Dorsolateral prefrontal cortex (tissue), 122 donors: ENCODE measurements at places on chromosomes 7 and 10.

- no peak for DNase-seq
Observed at GRCh38 chr10:123643315-123643714, 22.8 kb upstream of the GPR26 start.

GRCh38 chr10:59967079-59967478, 60.7 kb upstream of the CCDC6 start:
- no peak for DNase-seq

DNA sequence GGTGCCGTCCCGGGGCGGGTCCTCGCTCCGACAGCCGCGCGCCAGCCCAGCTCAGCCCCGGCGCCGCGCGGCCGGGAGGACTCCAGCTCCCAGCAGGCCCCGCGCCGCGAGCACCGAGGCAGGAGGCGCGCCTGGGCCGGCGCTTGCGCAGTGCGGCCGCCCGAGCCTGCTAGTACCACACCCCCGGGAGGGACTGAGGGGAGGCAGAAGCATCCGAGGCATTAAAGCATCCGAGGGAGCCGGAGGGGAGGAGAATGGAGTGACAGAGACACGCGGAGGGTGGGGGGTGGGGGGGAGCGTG, at the start of gene GRK5:
GRK5 (plus strand) TSS at position 206 of the 301 bp plus-strand sequence. CDS start 347 bp downstream, outside the sequence.
- peak; percentile 92 for DNase-seq

DNA sequence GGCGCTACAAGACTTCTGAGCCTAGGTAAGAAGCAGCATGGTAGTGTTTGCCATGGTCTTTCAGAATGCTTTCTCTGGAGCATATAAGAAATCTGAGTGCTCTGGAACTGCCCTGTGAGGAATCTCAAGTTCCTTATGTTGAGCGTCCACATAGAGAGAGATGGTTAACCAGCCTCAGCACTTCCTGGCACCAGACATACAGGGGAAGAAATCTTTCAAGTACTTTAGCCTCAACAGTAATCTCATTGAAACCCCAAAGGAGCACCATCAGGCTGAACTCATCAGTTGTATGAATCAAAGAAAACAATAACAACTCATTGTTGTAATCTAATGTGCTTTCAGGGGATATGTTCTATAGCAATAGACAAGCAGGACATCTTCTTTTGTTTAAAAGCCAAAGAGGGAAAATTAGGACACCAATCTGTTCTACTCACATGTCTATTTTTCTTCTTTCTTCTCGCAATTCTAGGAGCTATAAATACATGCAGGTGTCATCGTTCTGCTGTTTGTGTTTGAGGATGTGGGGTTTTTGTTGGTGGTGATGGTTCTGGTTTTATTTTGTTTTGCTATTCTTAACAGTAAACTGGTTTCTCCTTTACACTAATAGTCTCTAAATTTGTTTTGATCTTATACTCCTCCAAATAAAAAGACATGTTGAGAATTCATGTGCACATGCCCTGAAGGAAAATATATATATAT, 1145.0 kb upstream of the LRRN3 start:
- no peak for DNase-seq

DNA sequence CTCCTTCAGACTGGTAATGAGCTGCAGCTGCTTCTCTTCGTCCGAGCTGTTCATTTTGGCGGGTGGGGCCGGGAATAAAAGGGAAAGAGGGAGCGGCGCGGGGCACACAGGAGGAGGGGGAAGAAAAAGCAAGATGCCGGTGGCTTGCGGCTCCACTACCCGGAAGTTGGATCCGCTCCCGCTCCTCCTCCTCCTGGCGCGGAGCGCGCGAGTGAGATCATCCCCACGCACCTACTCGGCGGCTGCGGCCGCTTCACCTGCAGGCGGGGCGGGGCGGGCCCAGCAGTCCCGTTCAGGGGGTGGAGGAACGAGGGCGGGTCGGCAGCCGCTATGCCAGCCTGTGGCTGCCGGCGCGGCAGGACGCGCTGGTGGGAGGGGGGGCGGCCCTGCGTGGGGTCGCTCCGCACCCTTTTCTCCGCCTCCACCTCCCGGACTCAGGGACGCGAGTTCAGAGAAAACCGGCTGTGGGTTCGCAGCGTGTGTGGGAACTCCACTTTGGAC, at the start of gene SHTN1:
SHTN1 (minus strand) TSS at position 162 of the 501 bp plus-strand sequence; CDS start at position 54, 108 bp downstream.
- peak; percentile 75 for DNase-seq

DNA sequence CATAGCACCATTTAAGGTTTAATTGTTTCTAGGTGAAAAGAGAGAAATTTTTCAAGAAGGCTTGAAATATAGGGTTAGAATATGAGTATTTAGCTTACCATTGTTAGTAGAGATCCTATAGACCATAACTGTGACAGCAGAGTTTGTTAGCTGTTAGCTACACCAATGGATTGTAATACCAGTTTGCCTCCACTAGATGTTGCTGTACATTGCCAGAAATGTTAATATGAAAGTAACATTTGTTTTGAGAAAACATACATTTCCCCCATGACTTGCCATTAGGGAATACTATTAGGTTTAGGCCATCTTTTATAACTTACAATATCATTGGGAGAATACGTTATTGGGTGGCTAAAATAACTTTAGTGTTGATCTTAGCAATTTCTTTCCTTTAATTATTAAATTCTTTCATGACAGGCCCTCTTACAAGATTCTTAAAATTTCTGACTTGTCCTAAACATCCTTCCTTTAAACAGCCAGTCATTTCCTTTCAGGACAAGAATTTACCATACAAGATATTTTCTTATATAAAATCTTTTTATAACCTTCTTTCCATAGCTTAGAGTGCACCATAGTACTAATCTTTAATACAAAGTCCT, 39.5 kb downstream of the ZNF117 start:
- DNase-seq, result no peak

GRCh38 chr10:78630944-78631838, 437.6 kb upstream of the ZMIZ1 start:
- DNase-seq, result no peak

DNA sequence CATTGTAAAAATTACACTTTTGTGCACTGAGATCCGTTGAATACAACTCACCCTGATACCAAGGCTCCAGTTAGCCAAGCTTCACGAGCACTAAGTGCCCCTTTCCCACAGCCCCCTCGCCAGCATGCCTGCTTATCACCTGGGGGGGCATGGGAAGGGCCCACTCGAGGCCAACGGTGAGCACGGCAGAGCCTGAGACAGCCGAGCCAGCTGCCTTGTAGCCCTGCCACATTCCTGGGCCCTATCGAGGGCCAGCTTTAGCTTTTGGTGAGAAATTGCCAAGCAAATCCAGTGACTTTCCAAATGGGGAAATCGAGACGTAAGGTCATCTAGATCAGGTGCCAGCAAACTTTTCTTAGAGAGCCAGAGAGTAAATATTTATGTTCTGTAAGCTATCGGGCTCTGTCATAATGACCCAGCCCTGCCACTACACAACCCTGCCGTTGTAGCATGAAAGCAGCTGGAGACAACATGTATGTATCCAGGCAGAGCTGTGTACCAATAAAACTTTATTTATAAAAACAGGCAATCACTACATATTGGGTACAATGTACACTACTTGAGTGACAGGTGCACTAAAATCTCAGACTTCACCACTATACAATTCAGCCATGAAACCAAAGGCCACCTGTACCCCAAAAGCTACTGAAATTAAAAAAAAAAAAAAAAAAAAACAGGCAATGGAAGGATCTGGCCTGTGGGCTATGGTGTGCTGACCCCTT, 83.6 kb downstream of the FAM53B start:
- no peak for DNase-seq

DNA sequence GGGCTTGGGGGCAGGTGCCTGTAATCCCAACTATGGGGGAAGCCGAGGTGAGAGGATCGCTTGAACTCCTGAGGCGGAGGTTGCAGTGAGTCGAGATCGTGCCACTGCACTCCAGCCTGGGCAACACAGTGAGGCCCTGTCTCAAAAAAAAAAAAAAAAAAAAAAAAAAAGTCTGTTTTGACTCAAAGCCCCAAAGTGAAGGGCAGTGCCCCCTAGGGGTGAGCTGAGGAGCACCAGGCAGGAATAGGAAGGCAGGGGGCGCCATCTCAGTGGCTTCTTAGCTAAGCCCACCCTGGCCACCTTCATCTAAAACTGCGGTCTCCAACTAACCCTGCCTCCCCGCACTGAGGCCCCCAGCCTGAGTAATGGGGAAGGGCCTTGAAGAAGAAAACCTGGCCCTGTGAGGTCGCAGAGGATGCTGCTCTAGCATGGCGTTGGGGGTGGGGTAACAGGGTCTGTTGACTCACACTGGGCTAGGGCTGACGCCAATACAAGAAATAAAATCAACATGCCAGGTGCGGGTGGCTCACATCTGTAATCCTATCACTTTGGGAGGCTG, 9.8 kb downstream of the PODXL start:
- no peak for DNase-seq

- DNase-seq, result no peak
Observed at GRCh38 chr10:91034042-91034441, 113.2 kb upstream of the ANKRD1 start.

DNA sequence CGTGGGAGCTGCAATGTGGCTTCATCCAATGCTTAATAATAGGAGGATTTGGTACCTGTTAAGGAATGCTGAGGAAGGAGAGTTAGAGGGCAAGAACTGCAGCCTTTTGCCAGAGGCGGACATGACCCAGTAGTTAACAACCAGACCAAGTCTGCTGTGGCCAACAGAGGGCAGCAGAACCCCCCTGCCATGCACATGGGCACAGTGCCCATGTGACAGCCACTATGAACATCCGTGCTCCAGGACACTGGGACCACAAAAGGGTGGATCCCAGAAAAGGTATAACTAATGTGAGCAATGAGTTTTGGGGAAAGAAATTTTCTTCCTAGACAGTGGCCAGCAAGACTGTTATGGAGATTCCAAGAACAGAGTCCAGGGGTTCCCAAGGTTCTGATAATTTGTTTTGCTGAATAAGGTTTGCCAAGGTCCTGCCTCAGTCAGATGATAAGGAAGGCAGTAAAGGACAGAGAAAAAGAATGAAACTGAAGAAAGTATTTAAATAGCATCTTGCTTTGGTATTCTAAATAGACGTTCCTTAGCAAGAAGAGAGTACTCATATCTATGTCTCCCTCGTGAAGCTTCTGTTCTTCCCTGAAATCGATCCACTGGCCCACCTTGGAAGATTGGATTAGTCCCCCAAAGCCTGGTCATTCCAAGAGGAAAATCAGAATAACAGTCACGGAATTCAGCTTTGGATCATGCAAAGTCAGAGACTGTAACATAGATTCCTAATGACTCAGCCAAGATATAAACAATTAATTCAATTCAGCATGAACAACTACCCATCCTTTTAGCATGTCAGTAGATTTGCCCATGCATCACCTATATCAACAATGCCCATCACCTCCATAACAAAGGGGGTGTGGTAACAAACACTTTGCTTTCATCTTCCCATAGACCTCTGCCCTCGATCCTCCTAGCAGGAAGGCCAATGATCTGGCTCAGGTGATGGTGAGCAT, 56.0 kb downstream of the LGI1 start:
- DNase-seq, result peak; percentile 45

GRCh38 chr7:73539709-73540108, 17.6 kb upstream of the BAZ1B start:
- no peak for DNase-seq
